Fibroblast of pulmonary artery (primary cell): ENCODE measurements at places on chromosomes 5 and 9.

DNA sequence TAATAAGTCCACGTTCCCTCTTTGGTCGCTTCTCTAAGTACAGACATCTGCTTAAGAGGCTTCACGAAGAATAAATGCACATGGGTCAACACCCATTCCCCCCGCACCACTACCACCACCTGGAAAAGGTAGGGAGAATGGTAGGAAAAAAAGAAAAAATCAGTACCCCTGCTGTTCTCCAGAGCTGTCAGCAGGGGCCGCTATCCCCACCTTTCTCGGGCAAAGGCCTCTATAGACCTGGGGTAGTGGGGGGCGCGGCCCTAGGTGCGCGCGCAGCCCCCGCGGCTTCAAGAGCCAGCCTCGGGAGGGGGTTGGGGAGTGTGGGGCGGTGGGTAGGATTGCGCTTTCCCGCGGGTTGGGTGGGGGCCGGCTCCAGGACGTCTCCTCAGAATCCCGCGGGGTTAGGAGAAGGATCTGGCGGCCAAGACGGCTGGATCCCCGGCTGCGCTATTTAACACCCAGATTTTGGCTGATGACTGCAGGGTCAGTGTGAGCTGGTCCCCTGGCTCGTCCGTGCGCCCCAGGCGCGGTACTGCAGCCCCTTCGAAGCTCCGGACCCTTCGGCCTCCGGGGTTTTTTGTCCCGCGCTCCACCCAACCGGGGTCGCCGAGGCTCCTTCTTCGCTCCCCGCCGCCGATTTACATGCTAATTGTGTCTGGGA, 1.6 kb upstream of the SEMA6A start:
- DNase-seq, result peak; percentile 70

GRCh38 chr5:129377504-129377903, 82.6 kb upstream of the ADAMTS19 start:
- DNase-seq, result no peak

DNA sequence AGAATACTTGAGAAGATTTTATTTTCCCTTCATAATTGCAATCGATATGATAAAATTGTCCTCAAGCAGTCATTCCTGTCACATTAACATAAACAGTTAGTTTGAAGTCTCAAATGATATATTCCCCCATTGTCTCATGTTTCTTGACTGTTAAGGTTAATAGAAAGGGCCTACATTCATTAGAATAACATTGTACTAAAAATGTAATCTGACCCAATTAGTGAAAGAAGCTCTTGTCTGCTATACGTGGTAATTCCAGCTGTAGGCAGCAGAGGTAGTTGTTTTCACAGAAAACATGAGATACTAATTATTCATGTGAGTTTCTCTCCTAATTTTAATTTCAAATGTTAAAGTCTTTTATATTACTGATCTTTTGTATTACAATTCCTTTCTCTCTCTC, 25.9 kb upstream of the AP3B1 start:
- DNase-seq, result peak; percentile 65

DNA sequence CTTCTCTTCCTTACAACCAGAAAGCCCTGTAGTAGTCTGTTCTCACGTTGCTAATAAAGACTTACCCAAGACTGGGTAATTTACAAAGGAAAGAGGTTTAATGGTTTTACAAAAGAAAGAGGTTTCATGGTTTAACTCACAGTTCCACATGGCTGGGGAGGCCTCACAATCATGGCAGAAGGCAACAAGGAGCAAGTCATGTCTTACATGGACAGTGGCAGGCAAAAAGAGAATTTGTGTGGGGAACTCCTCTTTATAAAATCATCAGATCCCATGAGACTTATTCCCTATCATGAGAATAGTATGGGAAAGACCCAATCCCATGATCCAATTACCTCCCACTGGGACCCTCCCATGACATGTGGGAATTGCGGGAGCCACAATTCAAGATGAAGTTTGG, 164.9 kb downstream of the NR3C1 start:
- no peak for DNase-seq

DNA sequence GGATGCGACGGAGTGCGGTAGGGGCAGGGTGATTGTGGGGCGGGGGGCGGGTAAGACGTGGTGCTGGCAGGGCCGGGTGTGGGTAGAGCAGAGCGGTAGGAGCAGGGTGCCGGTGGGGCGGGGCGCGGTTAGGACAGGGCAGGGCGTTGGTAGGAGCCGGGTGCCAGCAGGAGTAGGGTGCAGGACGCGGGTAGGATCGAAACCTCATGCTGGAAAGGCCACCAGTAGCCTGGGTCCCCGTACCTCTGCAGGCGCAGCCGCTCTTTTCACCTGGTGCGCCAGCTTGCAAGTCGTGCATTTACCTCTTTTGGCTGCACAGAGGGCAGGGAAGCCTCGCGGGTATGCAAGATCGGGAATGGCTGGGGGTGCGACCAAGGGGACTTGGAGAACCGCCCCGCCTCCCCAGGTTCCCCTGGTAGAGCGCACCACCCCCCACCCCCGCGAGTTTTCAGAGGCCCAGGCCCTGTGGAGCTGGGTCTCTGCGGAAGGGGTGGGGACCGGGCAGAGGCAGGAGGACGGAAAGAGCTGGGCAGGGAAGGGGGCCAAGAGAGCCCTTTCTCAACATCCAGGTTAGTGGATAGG, 104.8 kb upstream of the SIMC1 start:
- DNase-seq, result no peak
